Activated CD4-positive, alpha-beta T cell treated with anti-CD3 and anti-CD28 coated beads, Interleukin-2, amount 50 U/mL, for 24 hours (primary cell): ENCODE measurements at places on chromosomes 16 and 17.

DNA sequence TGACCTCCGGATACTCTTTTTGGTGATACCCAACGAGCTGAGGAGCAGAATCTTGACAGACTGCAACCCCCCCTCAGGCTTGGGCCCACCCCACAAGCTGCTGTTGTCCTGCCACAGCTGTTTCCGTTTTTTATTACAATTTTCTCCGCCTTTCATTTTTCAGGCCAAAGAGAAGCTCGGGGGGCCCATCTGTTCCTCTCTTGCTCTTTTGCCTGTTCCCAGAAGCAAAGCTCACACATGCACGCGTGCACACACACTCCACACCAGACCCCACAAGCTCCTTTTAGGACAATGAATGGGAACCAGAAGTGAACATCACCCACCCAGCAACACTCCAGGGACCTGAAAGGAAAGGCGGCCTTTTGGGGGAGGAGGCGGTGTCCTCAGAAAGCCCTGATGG, 16.3 kb downstream of the SOX9 start:
- no peak for DNase-seq

DNA sequence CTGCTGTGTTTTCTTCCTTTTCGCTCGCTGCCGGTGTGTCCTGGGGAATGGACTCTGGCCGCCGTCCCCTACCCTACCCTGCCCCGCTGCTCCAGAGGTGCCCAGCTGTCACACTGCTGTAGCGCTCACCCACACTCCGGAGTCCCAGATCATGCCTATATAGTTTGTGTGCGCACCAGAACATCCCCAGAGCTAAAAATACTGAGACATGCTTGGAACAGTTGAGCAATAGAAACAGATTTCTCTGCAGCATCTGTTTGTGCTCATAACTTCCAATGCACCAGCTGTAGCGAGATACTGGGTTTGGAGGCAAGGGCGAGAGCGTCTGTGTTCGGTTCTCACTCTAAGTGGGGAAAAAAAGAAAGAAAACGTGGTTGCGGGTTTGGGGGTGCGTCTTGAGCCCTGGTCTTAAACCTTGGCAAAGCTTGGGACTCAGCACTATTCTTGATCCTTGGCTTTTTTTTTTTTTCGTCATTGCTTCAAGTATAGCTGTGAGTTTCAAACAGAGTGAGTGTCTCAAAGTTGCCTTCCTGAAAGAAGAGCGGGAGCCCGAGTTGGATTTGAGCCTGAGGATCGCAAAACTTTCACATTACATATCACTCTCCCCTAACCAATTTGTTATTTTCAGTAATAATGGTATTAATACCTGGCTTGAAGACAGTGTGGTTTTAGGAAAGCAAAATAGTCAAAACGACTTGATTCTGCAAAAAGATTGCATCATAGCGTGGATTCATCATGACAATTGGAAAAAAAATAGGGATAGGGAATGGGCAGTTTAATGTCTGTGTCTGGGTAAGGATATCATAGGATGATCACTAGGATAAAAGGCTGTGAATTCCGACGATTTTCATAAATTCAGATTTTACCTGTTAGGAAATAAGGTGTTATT, 621 bp downstream of the KCNJ2 start:
- DNase-seq = no peak

DNA sequence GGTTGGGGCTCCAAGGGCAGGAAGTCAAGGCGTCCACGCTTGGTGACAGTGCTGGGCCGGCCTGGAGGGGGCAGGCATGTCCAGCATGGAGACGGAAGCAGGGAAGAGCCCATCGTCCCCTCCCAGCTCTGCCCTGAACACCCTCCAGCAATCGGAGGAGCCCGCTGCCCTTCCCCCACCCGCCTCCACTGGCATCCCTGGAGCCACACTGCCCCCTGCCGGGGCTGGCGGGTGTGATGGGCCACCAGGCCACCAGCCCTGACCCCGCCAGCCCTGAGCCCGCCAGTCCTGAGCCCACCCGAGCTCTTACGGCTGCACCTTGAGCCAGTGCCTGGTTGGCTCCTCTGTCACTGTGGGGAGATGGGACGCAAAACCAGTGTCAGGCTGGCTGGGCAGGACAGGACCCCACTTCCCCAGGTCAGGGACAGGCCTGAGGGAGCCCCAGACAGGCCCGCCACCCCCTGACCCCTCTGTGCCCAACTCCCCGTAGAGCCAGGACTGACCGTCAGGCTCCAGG, 4.1 kb upstream of the CDH15 start:
- peak; percentile 79 for DNase-seq

DNA sequence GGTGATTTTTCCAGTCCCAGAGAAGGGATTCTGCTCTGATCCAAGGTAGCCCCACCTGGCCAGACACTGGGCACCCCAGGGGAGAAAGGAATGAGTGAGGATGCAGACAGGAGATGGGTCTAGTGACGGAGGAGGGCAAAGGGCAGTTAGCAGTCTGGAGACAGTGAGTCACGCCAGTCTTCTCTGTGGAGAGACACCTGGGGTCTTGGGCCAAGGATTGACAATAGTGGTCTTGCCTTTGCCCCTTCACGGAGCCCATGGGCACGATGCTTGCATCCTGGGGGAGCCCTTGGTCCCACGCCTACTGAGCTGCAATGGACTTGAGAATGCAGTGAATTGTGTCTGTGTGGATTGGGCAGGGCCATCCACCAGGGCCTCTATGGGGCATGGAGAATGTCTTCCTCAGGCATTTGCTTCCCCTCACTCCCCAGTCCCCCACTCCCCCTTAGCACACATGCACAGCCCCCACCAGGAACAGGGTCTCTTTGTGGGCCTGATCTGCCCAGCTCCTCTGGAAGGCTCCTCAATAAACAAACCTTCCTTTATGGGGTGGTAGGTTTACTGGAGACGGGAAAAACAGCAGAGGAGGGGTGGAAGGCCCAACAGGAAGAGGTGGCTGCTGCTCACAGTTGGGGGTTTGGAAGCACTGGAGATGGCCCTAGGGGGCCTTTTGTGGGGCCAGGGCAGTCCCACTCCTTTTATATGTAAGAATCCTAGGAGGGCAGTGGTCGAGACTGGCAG, 1.4 kb downstream of the CHAD start:
- no peak for DNase-seq

DNA sequence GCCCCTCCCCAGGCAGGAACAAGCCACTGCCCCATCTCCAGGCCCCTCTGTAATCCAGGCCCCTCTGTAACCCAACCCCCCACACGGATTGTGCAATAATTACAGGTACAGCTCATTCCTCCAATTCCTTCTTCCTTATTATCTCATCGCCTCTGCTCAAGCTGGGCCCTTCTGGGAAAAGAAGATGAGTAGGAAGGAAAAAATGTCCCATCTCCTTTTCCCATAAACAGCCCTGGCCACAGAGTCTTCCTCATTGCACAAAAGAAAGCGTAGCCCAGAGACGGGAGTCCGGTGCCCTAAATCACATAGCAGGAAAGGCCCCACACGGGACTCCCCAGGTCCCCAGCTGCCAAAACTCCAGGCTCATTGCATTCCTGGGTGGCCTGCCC, 3.6 kb upstream of the LITAFD start:
- DNase-seq = no peak

DNA sequence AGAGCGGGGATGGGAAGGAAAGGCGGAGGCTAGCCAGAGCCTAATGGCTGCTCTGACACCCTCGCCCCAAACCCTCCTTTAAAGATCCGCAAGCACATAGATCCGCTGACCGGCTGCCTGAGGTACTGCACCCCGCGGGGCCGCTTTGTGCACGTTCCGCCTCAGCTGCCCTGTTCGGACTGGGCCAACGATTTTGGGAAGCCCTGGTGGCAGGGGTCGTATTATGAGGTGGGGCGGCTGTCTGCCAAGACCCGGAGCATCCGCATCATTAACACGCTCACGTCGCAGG, 663 bp downstream of the CYB5D1 start:
- no peak for DNase-seq

DNA sequence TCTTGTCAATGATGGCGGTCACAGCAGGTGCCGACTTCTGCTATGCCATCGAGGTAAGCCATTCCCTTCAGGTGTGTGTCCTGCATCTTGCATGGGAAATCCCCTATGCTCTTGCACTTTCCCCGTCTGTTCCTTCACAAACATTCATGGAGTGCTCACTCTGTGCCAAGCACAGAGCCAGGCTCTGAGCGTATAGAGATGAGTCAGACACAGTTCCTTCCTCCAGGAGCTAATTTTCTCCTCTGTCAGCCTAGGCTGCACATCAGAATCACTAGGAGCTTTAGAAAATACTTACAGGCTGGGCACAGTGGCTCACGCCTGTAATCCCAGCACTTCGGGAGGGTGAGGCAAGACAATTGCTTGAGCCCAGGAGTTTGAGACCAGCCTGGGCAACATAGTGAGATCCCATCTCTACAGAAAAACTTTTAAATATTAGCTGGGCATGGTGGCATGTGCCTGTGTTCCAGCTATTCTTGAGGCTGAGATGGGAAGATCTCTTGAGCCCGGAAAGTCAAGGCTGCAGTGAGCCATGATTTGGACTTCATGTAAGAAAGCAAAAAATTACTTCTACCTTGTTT, 14.1 kb downstream of the PRMT7 start:
- no peak for DNase-seq

- no peak for DNase-seq
These were observed 53.9 kb upstream of the TMC5 start for GRCh38 chr16:19363740-19364139.

- no peak for DNase-seq
These were observed 49.7 kb downstream of the NTN1 start for GRCh38 chr17:9071016-9071415.
